ENCODE measurements at places on chromosomes 2 and 18.

DNA sequence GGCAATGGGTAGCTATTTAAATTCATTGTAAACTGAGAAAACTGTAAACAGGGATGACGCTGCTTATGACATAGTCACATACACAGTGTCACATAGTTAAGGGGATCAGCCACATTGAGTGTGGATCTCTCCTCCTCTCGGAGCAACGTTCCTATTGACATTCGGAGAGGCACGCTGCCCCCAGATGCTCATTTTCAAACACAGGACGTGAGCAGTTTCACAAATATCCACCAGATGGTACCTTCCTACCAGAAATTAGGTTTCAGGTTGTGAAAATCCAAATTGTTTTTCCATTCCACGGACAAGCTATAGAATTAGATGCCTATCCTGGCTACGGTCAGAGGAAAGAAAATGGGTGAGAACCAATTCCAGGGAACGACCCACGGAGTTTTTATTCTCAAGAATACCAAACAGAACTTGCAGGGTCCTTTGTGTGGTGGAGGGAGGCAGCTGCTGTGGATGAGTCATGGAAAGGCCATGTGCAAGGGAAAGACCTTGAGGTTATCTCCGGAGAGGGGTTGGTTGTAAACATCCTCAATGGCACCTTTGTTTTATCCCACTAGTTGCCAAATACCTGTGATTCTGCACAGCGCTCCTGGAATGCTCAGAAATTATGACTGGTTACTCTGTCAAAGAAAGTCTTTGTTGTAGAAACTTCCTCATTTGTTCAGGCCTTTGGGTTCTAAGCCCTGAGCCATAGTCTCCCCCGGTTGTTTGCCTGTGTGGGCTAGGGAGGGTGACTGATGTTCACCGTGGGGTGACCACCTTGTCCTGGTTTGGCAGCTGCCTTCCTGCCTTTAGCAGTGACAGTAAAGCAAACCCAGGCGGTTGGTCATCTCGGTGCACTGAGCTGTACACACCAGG is 88.0 kb downstream of the ACTR3 start:
- no peak for DNase-seq

DNA sequence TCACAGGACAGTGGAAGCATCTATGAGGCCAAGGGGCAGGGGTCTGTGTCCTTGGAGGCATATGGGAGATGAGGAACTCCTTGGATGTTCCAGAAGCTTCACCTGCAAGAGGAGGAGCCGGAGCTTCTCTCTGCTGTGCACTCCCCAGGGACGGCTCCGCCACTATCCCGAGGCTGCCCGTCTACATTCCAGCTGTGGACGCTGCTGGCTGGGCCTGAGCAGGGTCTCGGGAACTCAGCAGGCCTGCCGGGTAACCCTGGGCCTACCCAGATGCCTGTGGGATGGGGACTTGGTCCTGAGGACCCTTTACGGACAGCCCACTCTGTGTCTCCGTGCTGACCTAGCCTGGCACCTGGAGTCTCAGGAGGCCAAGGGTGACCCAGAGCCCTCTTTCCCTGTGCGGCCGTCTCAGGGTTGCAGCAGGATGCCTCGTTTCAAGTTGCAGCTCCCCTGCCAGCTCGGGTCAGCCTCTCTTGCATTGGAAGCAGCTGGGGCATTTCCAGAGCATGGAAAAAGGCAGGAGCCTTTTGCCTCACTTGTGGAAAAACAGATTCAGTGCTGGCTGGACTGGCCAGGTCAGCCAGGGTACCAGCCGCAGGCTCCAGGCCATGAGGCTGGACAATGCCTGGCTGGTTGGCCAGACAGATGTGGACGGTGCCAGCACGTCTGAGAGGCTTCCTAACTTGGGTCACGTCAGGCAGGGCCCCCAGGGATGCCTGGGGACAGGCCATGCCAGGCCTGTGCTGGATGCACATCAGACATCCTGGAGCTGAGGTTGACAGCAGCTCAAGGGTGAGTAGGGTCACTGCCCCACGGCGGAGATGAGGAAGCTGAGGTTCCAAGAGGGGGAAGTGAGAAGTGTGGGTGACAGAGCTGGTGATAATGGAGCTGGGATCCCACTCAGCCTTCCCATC is 41.5 kb downstream of the SCTR start:
- no peak for DNase-seq

DNA sequence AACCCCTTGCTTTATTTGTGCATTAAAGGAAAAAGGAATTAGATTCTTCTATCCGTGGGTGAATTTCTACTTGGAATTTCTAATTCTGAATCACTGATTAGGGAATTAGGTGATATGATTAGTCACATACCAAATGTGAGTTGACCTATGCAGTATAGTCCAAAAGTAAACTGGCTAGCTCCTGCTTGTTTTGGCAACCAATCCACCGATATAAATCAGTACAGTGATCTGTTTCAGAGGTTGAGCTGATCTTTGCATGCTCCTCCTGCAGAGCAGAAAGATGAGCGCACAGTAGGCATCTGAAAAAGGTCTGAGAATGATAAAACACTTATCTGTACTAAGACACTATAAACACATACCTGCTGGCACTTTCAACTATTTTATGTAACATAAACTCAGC is 86.6 kb downstream of the LRP1B start:
- DNase-seq = no peak

GRCh38 chr2:129236601-129237000 is 742.9 kb upstream of the RAB6C start:
- no peak for DNase-seq

- DNase-seq = peak; percentile 7
Observed at GRCh38 chr2:16525265-16525887, 140.3 kb downstream of the CYRIA start.

GRCh38 chr2:53994818-53995808 is 24.3 kb upstream of the PSME4 start:
- no peak for DNase-seq

GRCh38 chr2:44895061-44895460 is 46.4 kb upstream of the SIX3 start:
- no peak for DNase-seq

DNA sequence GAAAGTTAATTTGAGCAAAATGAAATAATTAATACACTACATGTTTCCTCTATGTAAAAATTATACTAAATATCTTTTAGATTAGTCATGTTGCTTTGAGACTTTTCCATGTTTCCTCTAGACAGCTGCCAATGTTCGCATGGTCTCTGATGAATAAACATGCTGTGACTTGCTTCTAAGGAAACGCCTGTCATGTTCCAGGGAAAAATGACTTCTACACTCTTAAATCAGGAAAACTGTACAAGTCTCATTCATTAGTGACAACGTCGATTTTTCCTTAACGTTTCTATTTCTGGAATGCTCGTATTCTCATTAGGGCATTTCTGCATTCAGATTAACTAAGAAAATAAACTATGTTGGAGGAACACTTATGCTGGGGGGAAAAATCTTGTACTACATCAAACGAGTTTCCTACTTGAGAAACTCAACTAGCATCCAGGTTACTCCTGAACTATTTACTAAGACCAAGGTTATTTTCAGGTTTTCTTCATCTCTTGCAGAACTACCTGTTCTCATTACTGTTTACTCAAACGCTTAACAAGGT is 1.6 kb downstream of the COBLL1 start:
- DNase-seq = no peak

GRCh38 chr2:75200140-75201096 is 1.1 kb upstream of the TACR1 start:
- DNase-seq = peak; percentile 7

DNA sequence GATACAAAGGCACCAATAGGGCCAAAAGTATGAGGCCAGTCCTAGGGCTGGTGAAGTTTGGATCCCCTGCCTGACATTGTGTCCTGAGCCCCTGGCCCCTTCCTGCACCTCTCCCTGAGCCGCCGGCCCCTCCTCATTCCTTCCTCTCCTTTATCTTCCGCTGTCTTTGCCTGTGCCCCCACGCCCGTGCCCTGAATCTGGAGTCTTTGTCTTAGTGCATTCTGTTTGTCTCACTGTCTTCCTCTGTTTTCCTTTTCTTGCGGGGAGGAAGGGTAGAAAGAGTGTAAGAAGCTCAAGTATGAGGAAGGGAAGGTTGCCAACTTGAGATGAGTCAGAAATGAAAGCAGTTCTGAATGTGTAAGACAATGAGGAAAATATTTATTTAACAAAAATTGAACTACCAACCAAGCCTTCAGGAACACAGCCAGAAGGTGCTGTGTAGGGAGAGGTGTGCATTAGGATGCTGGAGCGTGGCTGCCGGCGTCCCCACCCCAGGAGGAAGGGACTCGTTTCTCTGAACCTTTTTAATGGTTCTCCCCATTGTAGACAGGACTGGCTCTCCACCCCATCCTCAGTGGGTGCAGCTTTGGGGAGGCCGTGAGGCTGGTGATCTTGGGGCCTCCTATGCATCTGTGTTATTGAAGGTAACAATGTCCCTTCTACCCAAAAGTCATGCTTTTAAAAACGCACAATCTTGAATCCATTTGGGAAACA is 133.1 kb downstream of the NEDD4L start:
- no peak for DNase-seq

DNA sequence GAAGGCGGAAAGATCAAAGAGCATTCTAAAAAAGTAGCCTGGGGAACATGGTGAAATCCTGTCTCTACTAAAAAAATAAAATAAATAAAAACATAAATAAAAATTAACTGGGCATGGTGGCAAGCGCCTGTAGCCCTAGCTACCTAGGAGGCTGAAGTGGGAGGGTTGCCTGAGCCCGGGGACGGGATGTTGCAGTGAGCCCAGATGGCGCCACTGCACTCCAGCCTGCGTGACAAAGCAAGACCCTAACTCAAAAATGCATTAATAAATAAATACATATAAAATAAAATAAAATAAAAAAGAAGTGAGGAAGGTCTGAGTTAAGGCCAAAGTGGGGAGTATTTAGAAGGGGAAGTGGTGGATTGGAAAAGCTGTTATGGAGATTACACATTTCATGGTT is 1.3 kb upstream of the PSMD14 start:
- no peak for DNase-seq

GRCh38 chr2:105725388-105725787 is 19.3 kb upstream of the NCK2 start:
- DNase-seq = no peak

DNA sequence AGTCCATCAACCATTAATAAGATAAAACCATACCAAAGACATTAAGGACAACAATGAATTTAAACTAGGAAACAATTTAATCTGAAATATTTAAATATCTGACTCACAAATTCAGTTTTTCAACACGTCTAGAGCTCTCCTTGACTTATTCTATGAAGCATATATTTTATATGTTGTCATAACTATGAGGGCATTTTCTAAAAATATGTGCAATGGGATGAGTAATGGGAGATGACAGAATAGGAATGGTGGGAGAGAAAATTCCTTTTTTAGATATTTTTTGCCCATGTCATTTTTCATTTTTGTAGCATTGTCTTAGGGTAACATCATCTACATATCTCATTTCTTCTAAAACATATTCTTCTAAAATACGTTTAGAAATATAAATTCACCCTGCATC is 79.2 kb upstream of the CDH2 start:
- DNase-seq = no peak

- DNase-seq = no peak
Observed at GRCh38 chr2:56313500-56313921, 129.7 kb downstream of the CCDC85A start.

GRCh38 chr2:64943387-64944150 is 45.6 kb upstream of the SLC1A4 start:
- no peak for DNase-seq

GRCh38 chr2:175631245-175631623 is 370.8 kb downstream of the LNPK start:
- DNase-seq = no peak

GRCh38 chr2:71609029-71609428 is 155.7 kb downstream of the DYSF start:
- DNase-seq = no peak

DNA sequence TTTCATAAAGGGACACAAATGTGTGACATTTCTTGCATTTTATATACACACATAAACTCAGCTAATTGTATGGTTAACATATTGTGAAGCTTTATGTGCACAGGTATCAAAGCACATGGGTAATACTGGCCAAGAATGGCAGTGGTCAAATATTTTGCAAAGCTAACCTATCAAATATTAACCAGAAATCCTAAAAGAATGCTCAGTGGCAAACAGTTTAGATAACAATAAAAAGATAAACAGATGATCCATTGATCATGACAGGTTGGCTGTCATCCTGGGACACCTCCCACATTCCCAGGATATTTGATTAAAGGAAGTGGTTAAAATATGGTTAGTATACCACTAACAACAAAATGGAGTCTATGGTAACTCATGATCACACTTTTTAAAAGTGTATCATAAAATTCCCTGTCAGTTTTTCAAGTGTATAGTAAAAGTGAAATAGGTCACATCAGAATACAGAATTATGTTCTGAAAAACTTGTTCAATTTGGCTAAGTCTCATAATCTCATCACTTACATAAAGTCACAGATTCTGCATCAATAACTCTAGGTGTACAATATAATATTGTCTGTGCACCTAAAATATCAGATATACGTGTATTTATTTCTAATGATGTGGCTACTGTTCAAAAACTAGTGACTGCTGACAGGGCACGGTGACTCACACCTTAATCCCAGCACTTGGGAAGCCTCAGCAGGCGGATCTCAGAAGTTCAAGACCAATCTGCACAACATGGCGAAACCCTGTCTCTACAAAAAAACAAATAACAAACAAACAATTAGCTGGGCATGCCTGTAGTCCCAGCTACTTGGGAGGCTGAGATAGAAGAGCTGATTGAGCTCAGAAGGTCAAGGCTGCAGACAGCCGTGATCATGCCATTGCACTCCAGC is 48.9 kb downstream of the CDH2 start:
- DNase-seq = no peak

GRCh38 chr2:101722864-101723263 is 25.4 kb downstream of the MAP4K4 start:
- DNase-seq = no peak

- DNase-seq = peak; percentile 7
Observed at GRCh38 chr18:64244571-64244970, 95.7 kb upstream of the LINC00305 start.

GRCh38 chr18:8538935-8539334 is 70.3 kb upstream of the RAB12 start:
- no peak for DNase-seq

GRCh38 chr2:170715932-170716777 is 1.0 kb downstream of the SP5 start:
- DNase-seq = peak; percentile 27

DNA sequence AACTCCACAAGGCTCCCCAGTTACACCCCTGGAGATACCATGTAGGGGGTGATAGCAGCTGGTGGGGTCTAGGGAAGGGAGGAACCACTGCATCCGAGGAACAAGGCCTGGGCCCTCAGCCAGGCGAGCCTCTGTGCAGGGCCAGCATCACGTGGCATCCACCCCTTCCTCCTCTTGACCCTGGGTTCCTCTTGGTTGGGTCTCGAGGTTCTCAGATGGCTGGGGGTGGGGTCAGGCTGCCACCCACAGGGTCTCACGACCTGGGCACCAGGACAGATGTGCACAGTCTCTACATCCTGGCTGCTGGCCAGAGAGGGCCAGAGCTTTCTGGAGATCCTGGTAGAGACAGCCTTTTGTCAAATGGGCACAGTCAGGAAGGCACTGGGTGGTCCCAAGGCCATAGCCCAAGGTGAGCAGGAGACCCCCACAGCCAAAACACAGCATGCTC is 10.4 kb downstream of the HS6ST1 start:
- DNase-seq = no peak

DNA sequence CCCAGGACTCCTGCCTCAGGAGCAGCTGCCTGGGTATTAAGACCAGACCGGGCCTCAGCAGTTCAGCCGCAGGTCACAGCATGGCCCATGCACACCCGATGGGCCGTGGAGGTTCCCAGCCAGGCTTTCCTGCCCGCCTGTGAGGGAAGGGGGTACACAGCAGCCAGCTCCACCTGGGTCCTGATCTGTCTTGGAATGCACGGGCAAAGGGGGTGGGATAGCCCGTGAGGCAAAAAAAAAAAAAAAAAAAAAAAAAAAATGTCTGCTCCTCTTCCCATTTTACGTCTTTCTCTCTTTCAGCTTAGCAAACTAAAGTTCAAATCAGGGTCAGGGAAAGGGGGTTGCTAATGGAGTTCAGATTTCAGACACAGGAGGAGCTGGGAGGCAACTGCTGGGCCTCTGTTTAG is 385.2 kb downstream of the TNS1 start:
- DNase-seq = no peak
